ENCODE measurements at places on chromosomes 3 and 15. TPM values are rescaled to one million over a fixed set of nuclear protein-coding genes. Genes with fewer than 3 reads are reported as not detected.

The CTXN2 gene
- not detected for total RNA-seq

The PTH1R gene
- 0.48 TPM for total RNA-seq

The GALK2 gene
- 39.2 TPM for total RNA-seq

The CIDEC gene
- total RNA-seq, result not detected

The SV2B gene
- 2.3 TPM for total RNA-seq
